GM13976 (cell line): ENCODE measurements at places on chromosomes 12 and 14.

GRCh38 chr14:65103150-65103760 lies 938 bp upstream of the MAX start:
- peak; percentile 43 for DNase-seq

DNA sequence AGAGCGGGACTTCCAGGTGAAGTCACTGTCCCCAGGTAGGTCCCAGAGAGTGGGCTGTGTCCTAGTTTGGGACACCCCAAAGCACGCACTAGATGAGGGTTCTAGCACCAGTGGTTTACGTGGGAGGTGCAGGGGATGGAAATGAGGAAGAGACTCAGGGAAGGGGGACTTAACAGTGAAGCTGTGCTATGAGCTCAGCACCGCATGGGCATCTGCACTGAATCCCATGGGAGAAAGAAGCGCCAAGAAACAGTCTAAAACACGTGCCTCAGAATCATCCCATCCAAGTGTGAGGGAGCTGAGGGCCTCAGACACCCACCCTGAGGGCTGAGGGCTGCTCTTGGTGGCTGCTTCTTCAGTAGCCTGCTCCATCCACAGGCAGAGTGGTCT lies 71.5 kb upstream of the ZFP36L1 start:
- DNase-seq, result no peak

- peak; percentile 3 for DNase-seq
Observed at GRCh38 chr14:101116486-101117130, 213.1 kb upstream of the RTL1 start.

GRCh38 chr14:55867719-55868118 lies 250.5 kb upstream of the PELI2 start:
- DNase-seq, result no peak

- no peak for DNase-seq
Observed at GRCh38 chr12:131137009-131137835, 183.5 kb downstream of the ADGRD1 start.

- no peak for DNase-seq
Observed at GRCh38 chr14:90587918-90588317, 191.1 kb downstream of the CALM1 start.
